ENCODE measurements at places on chromosomes 12 and 14.

DNA sequence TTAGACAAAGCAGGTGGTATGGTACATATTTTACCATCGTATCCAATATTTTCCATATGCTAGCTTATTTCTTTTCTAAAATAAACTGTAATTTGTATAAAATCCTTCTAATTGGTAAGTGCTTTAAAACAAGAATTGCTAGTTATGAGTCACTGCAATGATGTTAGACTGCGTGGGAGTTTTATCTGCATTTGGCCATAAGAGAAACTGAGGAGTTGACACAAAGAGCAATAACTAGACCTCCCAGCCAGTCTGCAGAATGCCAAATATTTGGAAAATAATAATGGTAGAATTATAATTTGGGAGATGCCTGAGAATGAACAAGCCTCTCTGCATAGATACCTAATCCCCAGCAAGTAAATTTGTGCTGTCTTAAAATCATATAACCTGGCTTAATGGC lies 61.7 kb upstream of the PTPRR start:
- no peak for DNase-seq

- DNase-seq: no peak
These were observed 30.3 kb downstream of the SCN8A start for GRCh38 chr12:51621156-51621922.

DNA sequence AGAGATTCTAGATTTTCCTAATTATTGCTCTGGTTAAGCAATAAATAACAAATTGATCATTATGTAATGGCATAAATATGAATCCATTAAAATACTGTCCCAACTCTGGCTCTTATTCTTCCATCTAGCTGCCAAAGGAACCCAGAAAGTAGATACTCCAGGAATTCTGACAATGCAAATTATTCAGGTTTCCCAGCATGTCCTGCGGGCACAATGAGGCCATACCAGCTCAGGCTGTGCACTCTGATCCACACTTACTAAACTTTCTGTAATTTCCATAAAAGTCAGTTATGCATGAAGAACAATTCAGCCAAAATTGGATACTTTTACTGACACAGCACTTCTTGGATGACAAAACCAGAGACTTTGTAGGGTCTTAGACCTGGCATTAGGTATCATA lies 576.3 kb downstream of the KCNH5 start:
- DNase-seq: no peak

DNA sequence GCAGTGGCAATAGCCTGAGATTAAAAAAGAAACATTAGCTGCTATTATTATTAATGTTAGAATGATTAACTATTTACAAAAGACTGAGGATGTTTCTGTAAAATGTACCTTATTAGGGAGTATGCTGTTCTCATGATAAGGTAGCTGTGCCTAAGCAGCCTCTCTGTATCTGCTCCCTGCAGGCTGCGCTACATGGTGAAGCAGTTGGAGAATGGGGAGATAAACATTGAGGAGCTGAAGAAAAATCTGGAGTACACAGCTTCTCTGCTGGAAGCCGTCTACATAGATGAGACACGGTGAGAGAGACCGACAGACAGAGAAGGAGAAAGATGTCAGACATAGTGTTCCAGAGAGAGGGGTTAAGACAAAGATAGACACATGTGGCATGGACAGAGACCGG lies 17.4 kb downstream of the PDE1B start:
- no peak for DNase-seq

DNA sequence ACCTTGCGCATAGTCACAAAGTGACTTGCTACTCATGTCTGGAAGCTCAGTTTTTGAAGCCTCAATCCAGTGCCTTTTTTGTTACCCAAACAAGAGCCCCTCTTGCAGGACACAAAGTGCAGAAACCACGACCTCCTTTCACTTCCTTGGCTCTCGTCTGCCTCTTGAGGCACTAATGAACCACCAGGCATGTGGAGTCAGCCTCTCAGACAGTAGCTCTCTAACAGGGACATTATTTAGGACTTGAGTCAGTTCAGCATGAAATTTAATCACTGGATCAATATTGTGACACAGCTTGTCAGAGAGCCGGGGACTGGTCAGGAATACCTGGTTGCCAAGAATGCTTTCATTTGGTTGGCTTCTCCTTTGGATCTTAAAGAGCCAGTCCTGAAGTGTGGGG lies 46.7 kb downstream of the HSPB8 start:
- no peak for DNase-seq

DNA sequence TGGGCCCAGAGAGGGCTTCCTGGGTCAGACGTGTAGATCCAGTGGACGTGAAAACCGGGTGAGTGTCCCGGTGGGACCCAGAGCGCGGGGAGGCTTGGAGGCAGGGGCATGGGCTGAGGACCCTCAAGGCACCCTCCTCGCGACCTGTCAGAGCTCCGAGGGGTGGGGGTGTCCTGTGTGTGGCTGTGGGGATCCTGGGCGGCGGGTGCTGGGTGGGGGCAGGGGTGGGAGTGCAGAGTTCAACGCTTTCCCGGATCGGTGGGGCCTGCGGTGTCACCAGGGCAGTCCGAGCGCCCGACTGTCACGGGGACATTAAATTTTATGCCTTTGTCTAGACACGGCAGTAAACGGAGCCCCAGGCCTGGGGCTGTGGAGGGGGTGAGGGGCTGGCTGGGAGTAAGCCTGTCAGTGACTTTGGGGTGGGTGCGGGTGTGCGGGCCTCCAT lies 1.0 kb downstream of the TMEM121 start:
- no peak for DNase-seq

- DNase-seq: no peak
These were observed 129.6 kb downstream of the LMNTD1 start for GRCh38 chr12:25423355-25424050.

- no peak for DNase-seq
These were observed 31.2 kb downstream of the BCL11B start for GRCh38 chr14:99240627-99241324.

GRCh38 chr12:16492240-16492639 lies 113.7 kb downstream of the LMO3 start:
- no peak for DNase-seq

GRCh38 chr12:16583969-16584745 lies 21.8 kb downstream of the LMO3 start:
- no peak for DNase-seq

DNA sequence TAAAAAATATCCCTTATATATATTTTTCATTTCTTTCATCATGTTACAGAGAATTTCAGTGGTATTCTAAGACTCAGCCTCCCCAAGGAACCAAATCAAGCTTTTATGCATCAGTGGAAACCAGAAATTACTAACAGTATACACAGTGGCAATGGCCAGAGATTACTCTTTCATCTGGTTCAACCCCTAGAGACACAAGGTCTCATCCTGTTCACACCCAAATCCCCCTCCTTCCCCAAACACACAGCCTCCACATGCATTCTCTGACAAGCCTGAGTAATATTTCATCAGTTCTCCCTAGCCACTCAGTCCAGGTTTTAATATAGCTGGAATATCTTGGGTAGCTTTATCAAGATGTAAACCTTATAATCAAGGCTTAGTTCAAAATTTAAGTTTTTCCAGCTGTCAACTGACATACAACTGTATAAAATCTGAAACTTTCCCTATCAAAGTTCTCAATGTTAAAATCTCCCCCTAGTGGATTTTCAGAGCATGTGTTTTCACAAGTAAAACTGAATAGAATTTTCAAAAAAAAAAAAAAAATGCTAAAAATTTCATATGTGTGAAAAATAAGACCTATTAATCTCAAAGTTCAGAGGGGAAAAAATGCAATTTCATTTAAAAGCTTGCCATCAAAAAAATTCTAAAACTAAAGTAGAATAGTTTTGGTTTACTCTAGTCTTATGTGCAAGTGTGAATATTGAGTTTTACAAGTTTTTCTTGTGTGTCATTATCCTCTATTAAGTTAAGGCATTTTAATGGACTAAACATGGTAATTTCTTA lies 10.5 kb upstream of the SSTR1 start:
- no peak for DNase-seq

DNA sequence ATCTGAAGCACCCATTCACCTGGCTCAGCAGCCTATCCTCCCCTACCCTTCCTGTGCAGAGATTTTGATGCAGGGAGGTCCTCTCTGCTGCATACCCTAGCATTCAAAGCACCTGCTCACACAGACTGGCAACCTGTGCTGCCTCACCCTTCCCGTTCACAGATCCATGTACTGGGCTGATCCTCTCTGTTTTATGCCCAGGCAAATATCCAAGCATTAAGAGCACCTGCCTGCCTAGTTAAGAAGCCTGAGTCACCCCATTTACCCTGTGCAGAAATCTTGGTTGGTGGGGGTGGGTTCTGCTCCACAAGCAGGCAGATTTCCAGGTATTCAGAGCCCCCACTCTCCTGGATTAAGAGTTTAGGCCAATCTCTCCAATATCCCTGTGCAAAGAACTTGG lies 8.4 kb downstream of the TAS2R13 start:
- no peak for DNase-seq

DNA sequence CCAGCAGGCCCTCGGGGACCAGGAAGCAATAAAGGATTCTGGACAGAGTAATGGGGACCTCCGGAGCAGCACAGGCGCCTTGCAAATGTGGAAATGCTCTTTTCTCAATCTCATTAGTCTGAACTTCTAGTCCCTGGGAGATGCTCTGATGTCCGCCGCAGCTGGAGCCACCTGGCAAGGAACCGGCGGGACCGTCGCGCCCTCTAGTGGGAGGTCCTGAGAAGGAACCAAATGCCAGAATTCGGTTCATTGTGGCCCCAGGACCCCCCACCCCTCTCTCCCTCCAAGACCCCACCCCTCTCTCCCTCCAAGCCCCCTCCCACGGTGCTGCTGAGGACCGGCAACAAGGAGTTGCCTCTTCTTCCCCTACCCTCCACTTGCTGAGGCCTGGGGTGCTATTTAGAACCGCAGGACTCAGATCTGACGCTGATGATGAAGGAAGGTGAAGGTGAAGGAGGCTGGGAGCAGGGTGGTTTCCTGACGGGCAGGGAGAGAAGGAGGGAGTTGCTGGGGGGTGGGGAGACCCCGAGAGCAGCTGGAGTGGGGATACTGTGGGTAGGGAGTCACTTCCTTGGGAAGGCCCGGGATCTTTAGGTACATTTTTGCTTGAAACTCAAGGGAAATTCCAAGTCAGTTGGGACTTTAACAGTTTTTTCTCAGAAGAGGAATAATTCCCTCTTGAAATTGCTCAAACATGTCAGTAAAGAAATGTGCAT lies 42.5 kb downstream of the SMIM41 start:
- DNase-seq: peak; percentile 78

Data from NCI-H1417 (cell line).